ENCODE measurements at places on chromosomes 4 and X. TPM values are rescaled to one million over a fixed set of nuclear protein-coding genes. Genes with fewer than 3 reads are reported as not detected.

GRCh38 chr4:150656891-150657290 is 74.9 kb downstream of the MAB21L2 start:
- DNase-seq: no peak

DNA sequence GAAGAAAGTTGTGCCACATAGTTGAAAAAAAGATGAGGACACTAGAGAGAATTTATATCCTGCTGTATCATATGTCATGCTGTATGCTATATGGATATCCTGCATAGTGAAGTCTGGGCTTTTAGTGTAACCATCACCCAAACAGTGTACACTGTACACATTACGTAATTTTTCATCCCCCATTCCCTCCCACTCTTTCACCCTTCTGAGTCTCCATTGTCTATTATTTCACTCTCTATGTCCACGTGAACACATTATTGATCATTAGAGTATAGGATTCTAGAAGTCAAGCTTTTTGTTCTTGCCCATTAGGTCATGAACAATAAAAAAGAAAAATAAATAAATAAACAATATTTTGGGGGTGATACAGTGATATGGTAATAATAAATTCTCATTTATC is 18.0 kb upstream of the FRYL start:
- DNase-seq: no peak

DNA sequence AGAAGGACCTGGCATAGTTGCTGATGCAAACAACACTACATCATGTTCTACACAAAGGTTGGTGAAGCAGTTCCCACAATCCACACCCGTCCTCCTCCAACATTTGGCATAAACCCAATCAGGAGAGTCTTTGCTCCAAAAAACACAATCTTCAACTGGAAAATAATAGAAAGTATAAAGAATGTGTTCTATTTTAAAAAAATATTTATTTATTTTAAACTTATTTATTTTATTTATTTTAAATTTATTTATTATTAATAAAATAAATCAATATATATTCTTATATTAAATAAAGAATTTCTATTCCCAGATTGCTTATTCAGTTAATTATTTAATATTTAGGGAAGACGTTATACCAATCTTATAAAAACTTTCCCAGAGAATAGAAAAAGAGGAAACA is 1753.7 kb upstream of the AGA start:
- no peak for DNase-seq

DNA sequence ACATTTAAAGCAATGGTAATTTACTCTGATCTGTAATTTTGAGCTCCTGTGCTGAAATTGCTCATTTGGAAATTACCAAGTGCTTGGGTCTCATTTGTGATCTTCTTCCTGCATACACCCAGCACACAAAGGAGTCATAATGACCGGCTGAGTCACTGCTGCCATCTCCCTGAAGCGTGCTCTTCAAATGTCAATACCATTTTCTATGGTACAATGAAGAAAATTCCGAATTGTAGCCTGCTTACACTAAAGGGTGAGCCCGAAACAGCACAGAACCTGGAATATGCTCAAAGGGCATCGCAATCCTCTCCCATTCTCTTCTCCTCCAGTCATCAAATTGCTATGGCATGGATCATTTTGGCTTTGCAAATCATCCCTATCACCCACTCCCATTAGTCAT is 140.5 kb downstream of the GRIA3 start:
- DNase-seq: no peak

The JCHAIN gene
- 0.16 TPM for total RNA-seq

Data from mesothelial cell of epicardium (in vitro differentiated cells).